ENCODE measurements at places on chromosomes 5 and 9. TPM values are rescaled to one million over a fixed set of nuclear protein-coding genes. Genes with fewer than 3 reads are reported as not detected.

GRCh38 chr5:131595088-131596033 is 39.7 kb downstream of the RAPGEF6 start:
- no peak for DNase-seq

GRCh38 chr5:98604301-98604700 is 169.2 kb upstream of the RGMB start:
- no peak for DNase-seq

DNA sequence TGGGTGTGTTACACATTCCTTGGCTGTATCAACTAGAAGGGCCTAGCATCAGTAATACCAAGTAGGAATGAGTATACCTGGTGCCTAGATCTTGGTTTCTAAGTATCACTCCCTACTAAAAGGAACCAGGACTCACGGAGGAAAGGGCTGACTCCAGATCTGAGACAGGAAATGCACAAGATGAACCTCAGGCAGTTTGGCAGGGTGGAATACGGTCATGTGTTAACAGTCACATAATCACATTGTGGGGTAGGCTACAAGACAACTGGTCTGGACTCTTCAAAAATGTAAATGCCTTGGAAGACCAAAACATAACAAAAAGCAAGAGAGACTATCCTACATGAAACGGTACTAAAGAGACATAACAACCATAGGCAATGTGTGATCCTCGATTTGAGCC is 158.8 kb downstream of the CRB2 start:
- no peak for DNase-seq

DNA sequence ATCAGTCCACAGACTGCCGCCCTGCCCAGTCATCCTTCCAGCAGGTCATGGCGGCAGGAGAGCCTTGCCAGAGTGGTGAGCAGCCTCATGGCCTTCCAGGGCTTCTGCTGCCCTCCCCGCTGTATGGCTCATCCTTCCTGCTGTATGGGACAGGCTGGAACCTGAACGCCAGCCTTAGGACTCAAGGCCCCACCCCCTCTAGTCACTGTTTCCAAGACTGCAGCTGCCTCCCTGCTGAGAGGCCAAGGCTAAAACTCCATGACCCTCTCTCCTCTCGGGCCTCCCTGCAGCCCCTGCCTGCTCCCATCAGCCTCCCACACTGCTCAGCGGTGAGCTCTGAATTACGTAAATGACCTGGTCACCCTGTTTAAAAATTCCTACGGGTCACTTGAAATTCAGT is 227.5 kb downstream of the AGTPBP1 start:
- no peak for DNase-seq

DNA sequence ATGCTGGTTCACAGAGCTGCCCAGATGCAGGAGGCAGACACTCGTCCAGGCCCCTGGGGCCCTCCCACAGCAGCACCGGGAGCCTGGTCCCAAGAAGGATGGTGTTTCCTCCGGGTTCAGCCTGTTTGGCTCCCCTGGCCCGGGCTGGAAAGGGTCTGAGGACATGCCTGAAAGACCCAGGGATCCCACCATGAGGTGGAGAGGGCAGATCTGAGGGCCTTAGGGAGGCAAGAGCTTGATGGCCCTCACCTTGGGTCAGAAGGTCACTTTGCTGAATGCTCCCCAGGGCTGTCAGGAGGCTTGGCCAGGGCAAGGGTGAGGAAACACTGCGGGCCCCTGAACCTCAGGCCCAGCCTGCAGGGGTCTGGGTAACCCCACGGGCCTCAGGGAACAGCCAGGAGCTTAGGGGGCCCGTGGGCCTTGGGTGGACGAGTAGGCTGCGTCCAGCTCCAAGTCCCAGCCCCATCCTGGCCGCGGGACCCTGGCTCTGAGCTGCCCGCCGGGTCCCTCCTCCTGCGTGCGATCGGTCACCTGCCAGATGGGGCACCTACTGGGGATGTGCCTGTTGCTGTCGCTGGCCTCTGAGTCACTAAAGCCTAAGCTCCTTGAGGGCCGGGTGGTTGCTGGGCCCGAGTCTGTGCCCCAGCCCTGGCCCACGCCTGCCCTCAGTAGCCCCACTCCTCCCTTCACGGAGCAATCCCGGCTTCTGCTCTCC is 106.2 kb downstream of the ZNF354C start:
- peak; percentile 62 for DNase-seq

DNA sequence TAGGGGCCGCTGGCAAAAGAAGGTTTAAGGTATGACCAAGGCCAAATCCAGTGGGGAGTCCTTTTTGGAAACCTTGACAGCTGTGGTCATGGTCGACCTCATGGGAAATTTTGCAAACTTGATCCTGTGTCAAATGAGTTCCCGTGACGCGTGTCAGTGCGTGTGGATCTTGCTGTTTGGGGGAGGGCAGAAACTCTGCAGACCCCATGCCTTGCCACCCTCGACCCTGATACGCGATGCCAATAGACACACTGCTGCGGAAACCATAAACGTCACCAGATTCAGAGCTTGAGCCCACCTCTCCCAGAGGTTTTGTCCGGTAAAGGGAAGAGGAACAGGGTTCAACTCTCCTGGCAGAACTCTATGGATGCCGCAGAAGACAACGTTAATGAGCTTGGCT is 104.7 kb downstream of the ADAMTS2 start:
- peak; percentile 55 for DNase-seq

- DNase-seq = no peak
Measured at GRCh38 chr5:87665166-87665565, 252.4 kb upstream of the CCNH start.

- DNase-seq = no peak
Measured at GRCh38 chr5:168601972-168602371, 22.8 kb upstream of the PANK3 start.

- no peak for DNase-seq
Measured at GRCh38 chr5:76800579-76800978, 18.3 kb upstream of the F2RL1 start.

- no peak for DNase-seq
Measured at GRCh38 chr9:131397100-131397790, 3.4 kb downstream of the PRRC2B start.

GRCh38 chr5:174528821-174529544 is 195.4 kb upstream of the MSX2 start:
- no peak for DNase-seq

CDH6 gene
- 7.6 TPM for total RNA-seq

NRARP gene
- 9.0 TPM for total RNA-seq

LCP2 gene
- 19.3 TPM for total RNA-seq
